Mesothelial cell of epicardium (in vitro differentiated cells): ENCODE measurements at places on chromosomes 5 and 9. TPM values are rescaled to one million over a fixed set of nuclear protein-coding genes. Genes with fewer than 3 reads are reported as not detected.

DNA sequence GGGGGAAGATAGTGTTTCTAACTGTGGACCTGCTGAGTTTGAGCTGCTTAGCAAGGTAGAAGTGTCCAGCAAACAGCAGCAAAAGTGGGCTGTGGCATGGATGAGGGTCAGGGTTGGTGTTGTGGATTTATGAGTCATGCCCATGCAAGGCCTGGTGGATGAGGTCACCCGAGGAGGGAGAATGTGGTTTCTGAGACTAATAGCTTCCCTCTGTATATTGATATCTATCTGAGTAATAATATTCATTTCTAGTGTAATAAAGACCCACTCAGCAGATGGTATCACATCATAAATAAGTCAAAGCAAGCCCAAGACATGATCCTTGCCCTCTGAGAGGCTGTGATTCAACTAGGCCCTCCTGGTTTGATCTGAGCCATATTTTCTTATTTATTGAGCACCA lies 597.8 kb upstream of the CLINT1 start:
- H3K4me3 ChIP-seq: no peak overlapping the region
- no peaks in the 10 kb centered on the region for H3K27me3 ChIP-seq
- no peak overlapping the region for H3K27ac ChIP-seq
- no peaks in the 10 kb centered on the region for H3K36me3 ChIP-seq

DNA sequence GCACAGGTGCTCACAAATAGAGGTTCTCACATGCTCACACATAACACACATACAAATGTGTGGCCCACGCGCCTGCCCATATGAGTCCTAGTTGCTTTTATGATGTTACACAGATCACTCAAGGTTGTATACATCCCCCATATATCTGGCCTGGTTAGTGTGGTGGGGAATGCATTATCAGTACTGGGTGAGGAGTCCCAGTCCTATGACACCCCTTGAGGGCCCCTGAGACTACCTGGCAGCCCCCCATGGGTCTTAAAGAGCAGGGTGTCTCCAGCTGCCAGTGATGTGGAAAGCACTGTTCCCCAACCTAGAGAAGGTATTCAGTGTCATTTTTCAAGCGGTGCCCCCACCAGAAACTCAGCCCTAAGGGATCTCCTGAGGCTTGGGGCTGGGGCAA lies 2.8 kb upstream of the HAND1 start:
- DNase-seq: no peak
- H3K4me3 ChIP-seq: no peak overlapping the region
- H3K36me3 ChIP-seq: no peaks in the 10 kb centered on the region
- peaks cover 80% of the 10 kb centered on the region for H3K27me3 ChIP-seq
- peaks cover 79% of the 10 kb centered on the region for H3K4me1 ChIP-seq

DNA sequence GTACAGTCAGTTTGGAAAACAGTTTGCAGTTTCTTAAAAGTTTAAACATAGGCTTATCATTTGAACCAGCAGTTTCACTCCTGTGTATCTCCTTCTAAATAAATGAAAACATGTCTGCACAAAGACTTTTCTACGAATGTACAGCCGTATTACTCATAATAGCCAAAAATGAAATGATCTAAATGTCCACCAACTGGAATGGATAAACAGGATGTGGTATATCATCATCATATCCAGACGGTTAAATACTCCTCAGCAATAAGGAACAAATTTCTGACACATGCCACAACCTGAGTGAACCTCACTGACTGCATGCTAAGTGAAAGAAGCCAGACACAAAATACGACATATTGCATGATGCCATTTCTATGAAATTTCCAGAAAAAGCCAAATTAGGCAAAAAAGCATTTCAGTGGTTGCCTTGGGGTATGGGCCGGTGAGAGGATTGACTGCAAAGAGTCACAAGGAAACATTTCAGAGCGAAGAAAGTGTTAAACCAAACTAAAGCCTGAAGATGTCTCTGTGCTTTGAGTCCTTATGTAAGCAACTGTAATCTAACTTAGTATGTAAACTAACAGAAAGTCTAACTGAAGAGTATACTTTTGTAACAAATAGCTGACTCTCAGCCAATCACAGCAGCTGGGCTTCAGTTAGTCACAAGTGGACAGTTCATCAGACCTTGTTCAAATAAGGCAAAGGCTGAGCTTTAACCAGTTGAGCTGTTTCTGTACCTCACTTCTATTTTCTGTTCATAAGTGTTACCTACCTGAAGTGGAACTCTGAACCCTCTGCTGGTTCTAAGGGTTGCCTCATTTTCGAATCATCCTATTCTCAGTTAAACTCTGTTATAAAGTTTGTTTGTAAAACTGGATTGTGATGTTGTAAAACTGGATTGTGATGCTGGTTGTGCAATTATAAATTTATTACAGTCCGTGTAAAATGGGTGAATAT lies 65.2 kb downstream of the TRIO start:
- peaks cover 29% of the 10 kb centered on the region for H3K4me1 ChIP-seq
- DNase-seq: no peak
- H3K27ac ChIP-seq: no peak overlapping the region
- no peak overlapping the region for H3K4me3 ChIP-seq

DNA sequence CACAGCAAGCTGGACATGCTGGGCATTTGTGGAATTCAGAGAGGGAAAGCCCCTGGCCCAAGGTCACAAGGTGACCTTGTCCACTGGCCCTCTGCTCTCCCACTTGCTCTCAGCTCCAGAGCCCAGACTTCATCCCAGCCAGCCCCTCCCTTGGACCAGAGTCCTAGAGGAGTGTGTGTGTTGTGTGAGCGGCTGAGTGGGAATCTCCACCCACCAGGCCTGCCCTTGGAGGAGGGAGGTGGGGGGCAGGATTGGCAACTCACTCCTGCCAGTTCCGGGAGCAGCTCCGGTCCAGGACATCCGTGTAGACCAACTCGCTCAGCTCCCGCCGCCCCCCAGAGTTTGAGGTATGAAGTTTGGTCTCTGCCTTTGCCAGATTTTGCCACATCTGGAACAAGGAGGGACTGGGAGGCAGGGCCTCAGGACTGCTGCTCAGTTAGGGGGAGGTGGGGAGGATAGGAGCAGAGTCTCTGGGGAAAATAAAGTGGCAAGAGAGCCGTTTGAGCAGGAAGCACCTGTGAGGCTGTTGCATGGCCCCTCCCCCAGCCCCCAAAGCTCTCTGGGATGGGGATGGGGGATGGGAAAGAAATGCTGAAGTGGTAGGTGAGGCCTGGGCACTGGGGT lies 1.4 kb downstream of the MZB1 start:
- no peak overlapping the region for H3K4me3 ChIP-seq
- DNase-seq: no peak
- peaks cover 23% of the 10 kb centered on the region for H3K4me1 ChIP-seq
- no peaks in the 10 kb centered on the region for H3K36me3 ChIP-seq
- H3K27me3 ChIP-seq: peaks cover 30% of the 10 kb centered on the region
- no peak overlapping the region for H3K27ac ChIP-seq

GRCh38 chr5:177382423-177383029 lies 1.7 kb upstream of the SLC34A1 start:
- no peaks in the 10 kb centered on the region for H3K36me3 ChIP-seq
- no peak overlapping the region for H3K27ac ChIP-seq
- no peak overlapping the region for H3K4me3 ChIP-seq
- no peaks in the 10 kb centered on the region for H3K27me3 ChIP-seq
- no peaks in the 10 kb centered on the region for H3K4me1 ChIP-seq

DNA sequence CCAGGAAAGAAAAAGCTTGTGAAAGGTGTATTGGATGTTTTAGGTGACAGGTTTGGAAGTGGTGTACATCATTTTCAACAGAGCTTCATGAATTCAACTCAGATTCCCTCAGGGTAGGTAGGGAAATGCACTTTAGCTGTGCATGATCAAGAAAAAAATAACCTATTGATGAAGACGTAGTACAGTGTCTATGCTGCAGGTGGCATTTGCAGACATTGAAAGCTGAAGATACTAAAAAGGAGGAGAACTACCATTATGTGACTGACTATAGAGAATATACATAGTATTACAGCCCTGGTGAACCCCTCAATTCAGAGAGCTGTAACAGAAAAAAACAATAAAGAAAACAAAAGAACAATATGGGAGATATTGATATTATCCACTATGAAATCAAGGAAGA lies 2344.7 kb upstream of the ACO1 start:
- H3K36me3 ChIP-seq: no peaks in the 10 kb centered on the region
- H3K27me3 ChIP-seq: peaks cover 29% of the 10 kb centered on the region
- H3K4me3 ChIP-seq: no peak overlapping the region
- DNase-seq: no peak
- no peak overlapping the region for H3K27ac ChIP-seq

GRCh38 chr5:107387526-107388140 lies 283.1 kb downstream of the EFNA5 start:
- H3K36me3 ChIP-seq: peaks cover 13% of the 10 kb centered on the region
- H3K4me1 ChIP-seq: peaks cover 41% of the 10 kb centered on the region
- no peaks in the 10 kb centered on the region for H3K27me3 ChIP-seq
- no peak for DNase-seq
- no peak overlapping the region for H3K4me3 ChIP-seq
- peak overlapping the region; percentile 85 for H3K27ac ChIP-seq

GRCh38 chr9:16627521-16627920 lies 242.9 kb downstream of the BNC2 start:
- H3K27me3 ChIP-seq: no peaks in the 10 kb centered on the region
- H3K27ac ChIP-seq: peak overlapping the region; percentile 15
- no peak for DNase-seq

DNA sequence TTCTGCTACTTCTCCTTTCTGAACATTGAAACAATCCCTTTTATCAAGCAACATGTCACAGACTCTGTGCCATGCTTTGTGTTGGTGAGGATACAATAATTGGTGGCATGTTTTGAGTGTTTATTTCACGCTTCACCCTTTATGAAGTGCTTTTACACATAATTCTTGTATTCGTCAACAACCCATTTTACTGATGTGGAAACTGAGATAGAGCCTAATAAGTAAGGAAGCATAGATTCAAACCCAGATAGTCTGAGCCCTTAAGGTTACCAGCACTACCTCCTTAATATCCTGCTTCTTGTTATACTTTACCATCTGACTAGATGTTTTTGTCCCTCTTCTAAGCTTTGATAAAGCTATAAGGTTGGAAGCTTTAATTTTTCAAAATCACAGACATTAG lies 49.3 kb upstream of the TTC23L start:
- no peak for DNase-seq
- H3K27me3 ChIP-seq: no peaks in the 10 kb centered on the region
- H3K27ac ChIP-seq: peak overlapping the region; percentile 35
- peaks cover 30% of the 10 kb centered on the region for H3K36me3 ChIP-seq

GRCh38 chr9:102507044-102507687 lies 488.0 kb upstream of the CYLC2 start:
- no peak for DNase-seq
- H3K27me3 ChIP-seq: no peaks in the 10 kb centered on the region
- no peaks in the 10 kb centered on the region for H3K4me1 ChIP-seq
- no peaks in the 10 kb centered on the region for H3K36me3 ChIP-seq
- no peak overlapping the region for H3K27ac ChIP-seq

- H3K4me1 ChIP-seq: no peaks in the 10 kb centered on the region
- no peaks in the 10 kb centered on the region for H3K36me3 ChIP-seq
- no peak overlapping the region for H3K27ac ChIP-seq
- DNase-seq: no peak
- H3K4me3 ChIP-seq: no peak overlapping the region
- H3K27me3 ChIP-seq: no peaks in the 10 kb centered on the region
These were observed 239.1 kb downstream of the ELAVL2 start for GRCh38 chr9:23586906-23587305.

DNA sequence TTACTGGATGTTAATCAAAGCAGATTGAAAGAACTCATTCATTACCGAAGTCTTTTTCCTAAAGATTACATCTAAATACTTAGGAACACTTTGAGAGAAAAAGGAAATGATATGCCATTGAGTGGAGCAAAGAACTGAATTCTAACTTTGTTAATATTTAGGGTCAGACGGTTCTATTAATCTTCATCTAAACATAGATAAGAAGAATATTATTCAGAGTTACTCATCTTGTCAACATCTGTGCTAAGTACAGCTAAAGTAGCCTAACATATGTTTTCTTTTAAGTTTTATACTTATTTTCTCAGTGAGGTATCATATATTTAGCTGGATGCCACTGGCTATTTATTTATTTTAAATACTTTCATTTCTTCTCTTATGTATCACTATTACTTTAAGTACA lies 1763.7 kb downstream of the EFNA5 start:
- H3K4me3 ChIP-seq: no peak overlapping the region
- H3K36me3 ChIP-seq: no peaks in the 10 kb centered on the region
- H3K4me1 ChIP-seq: peaks cover 17% of the 10 kb centered on the region

DNA sequence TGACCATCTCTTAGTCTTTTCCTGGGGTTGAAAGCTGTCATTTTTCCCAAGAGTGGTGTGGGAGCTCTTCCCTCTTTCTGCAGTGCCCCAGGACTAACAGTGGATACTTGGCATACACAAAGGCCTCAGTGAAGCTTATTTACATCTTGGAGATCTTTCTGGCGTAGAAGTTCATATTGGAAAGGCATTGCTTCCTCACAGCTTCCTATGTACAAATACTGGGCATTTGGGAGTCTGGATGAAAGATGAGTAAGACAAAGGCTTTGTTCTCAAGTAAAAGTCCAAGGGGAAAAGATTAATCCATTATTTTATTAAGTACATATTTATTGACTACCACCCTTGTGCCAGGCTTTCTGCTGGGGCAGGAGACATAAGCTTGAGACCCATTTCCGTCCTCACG lies 22.0 kb downstream of the MAP3K1 start:
- no peaks in the 10 kb centered on the region for H3K36me3 ChIP-seq
- peaks cover 65% of the 10 kb centered on the region for H3K4me1 ChIP-seq
- no peak overlapping the region for H3K4me3 ChIP-seq
- no peaks in the 10 kb centered on the region for H3K27me3 ChIP-seq
- H3K27ac ChIP-seq: peak overlapping the region; percentile 64

DNA sequence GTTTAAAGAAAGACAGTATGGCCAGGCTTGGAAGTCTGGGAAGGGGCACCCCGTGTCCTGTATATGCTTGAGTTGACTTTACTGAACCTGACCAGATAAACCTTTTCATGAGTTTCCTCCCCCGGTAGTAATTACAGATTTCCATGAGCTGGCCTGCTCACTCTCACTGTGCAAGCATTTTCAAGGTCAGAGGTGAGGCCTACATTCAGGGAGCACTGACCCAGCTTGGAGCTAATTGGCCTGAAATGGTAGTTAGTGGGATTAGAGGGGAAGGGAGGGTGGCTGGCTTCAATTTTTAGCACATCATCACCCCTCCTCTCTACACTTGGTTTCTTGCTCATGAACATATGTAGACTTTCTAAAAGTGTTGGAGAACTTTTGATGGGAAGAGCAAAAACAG lies 99.2 kb downstream of the PSAT1 start:
- H3K27ac ChIP-seq: no peak overlapping the region
- peaks cover 10% of the 10 kb centered on the region for H3K4me1 ChIP-seq
- H3K4me3 ChIP-seq: no peak overlapping the region
- peaks cover 9% of the 10 kb centered on the region for H3K27me3 ChIP-seq

Gene ADAMTS19
- total RNA-seq: 12.8 to 14.8 TPM (median 13.2 TPM) in 3 replicates

Gene CDH9
- 0.65 to 1.2 TPM (median 0.66 TPM) in 3 replicates for total RNA-seq

Gene ZNF474
- total RNA-seq: 0.29 to 0.98 TPM (median 0.41 TPM) in 3 replicates

Gene UGT3A1
- total RNA-seq: not detected in 3 replicates

Gene TMC1
- total RNA-seq: 0.22 to 0.29 TPM in 2 of 3 replicates, not detected in the other
